SHP77 (cell line): ENCODE measurements at places on chromosomes 1 and 21.
A peak's percentile ranks its signal among the peaks of the same experiment; 100 is the strongest.

GRCh38 chr1:85707267-85707989 lies 805 bp downstream of the ZNHIT6 start:
- DNase-seq: no peak

GRCh38 chr1:42944246-42944928 lies 14.3 kb downstream of the SLC2A1 start:
- DNase-seq: no peak

GRCh38 chr21:15406791-15407190 lies 323.0 kb upstream of the USP25 start:
- no peak for DNase-seq

DNA sequence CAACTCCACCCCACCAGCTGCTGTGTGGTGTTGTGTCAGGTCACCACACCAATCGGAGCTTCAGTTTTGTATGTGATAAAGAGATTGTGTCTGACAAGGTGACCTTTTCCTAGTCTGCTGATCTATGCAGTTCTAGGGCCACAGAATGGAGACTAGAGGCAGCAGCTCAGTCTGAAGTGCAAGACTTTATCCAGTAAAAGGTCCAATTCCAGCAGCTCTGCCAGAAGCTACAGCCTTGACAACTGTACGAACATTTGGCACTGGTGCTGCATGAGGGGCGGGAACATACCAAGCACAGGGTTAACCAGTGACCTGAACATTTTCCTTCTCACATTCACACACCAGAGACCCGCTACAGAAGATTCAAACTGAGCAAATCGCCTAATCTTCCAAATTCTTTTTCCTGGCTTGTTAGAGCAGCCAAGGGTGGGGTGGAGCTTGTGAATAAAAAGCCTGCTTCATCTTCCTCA lies 9.3 kb downstream of the FMO1 start:
- DNase-seq: no peak

DNA sequence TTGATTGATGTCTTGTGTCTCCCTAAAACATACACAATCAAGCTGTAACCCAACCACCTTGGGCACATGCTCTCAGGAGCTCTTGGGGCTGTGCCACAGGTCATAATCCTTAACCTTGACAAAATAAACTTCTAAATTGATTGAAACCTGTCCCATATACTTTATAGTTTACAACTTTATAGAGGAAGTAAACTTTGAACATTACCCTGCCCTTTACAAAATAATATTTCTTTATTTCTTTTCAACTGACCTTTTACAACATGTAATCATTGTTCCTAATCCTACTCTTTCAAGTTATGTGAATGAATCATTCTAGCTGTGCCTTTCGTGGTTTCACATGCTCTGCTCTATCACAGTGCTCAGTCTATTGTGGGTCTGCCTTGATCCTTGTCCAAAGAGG lies 118.3 kb upstream of the ATP1A1 start:
- DNase-seq: no peak

GRCh38 chr1:66938613-66939012 lies 13.8 kb downstream of the MIER1 start:
- DNase-seq: no peak

- no peak for DNase-seq
These were observed 43.8 kb downstream of the GPR52 start for GRCh38 chr1:174491606-174492005.

GRCh38 chr1:115429884-115430283 lies 91.8 kb upstream of the NGF start:
- DNase-seq: no peak

GRCh38 chr1:91693557-91693956 lies 192.4 kb downstream of the TGFBR3 start:
- DNase-seq: no peak

- no peak for DNase-seq
These were observed 3.4 kb downstream of the S100A10 start for GRCh38 chr1:151990058-151990855.

GRCh38 chr1:85116856-85117255 lies 68.6 kb upstream of the MCOLN3 start:
- no peak for DNase-seq

- DNase-seq: peak; percentile 85
These were observed 27.7 kb upstream of the DYRK1A start for GRCh38 chr21:37338671-37339551.

DNA sequence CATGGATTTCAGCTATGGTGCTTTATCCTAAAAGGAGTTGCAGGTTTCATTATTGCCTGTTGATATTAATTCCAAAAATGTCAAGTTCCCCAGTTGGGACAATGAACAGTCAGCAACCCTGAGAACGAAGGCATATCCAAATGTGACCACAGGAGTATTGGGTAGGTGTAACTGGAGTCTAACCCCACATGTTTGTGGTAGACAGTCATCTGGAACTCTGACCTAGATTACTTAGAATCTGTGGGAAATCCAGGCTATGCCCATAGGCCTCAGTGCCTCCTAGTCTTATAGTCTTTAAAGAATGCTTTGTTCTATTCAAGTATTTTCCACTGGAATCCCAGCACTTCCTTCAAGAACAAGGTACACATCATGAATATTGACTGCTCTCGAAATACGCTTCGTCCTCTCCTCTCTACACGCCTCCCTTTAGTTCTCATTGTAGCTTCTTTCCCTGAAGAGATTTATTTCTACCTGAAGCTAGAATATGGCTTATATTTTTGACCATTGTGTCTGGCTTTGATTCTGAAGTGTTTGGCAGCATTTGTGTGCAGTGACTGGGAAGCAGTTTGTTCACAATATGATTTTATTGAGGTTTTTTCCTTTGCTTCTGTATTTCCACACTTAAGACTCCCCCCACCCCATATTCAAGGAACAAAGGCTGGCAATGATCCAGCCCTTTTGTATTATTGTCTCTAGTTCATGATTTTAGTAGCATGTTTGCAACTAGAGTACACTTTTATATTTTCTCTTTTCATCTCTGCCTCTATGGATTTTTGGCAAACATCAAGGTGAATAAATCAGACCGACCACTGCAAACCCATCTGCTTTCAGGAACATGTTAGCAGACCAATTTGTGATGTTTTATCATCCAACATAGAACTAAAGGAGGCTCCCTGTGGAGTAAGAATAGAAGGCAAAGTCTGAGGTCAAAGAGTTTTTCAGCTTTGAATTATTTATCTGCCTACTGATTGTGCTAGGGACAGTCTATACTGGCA lies 178.6 kb downstream of the GPR52 start:
- DNase-seq: no peak

DNA sequence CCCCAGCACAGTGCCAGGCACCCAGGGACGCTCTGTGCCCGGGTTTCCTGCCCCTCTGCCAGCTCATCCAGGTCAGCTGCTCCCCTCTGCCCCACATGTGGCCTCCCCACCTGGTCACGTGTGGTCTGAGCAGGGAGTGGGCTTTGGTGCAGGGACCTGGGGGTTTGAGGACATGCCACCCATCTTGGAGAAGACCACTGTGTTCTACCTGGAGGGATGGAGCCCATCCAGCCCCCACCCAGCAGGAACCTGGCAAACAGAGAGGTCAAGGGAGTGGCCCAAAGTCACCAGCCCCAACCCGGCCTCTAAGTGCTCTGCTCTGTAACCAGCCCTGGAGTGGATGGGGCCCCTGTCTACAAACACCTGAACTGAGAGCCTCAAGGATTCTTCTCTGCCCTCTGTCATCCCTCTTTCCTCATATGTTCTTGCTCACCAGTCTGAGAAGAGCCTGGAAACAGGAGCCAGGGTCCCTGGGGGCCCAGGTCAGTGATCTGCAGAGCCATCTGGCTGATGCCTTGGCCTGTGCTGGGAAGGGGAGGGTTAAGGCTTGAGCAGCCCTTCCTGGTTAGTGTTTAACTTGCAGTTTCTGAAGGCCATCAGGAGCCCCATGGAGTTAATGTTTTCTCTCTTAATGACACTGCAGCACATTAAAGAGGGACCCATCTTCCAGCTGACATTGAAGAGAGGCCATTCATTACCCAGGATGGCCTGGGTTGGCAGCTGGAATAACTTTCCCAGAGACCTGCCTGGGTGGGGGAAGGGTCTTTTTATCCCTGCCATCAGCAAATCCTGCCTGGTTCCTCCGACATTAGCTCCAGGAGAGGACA lies 235.4 kb downstream of the PTPRU start:
- peak; percentile 89 for DNase-seq

GRCh38 chr1:7319196-7319595 lies 451.9 kb upstream of the VAMP3 start:
- DNase-seq: no peak

GRCh38 chr1:224251741-224252146 lies 68.7 kb downstream of the DEGS1 start:
- no peak for DNase-seq
